Kidney (tissue), 22 donors: ENCODE measurements at places on chromosomes 7 and 10.

- H3K27ac ChIP-seq = no peak overlapping the region
- H3K4me1 ChIP-seq = no peaks in the 10 kb centered on the region
- no peaks in the 10 kb centered on the region for H3K36me3 ChIP-seq
- no peak for DNase-seq
- no peaks in the 10 kb centered on the region for H3K27me3 ChIP-seq
Observed at GRCh38 chr10:4240608-4241197, 455.7 kb upstream of the KLF6 start.

- no peaks in the 10 kb centered on the region for H3K36me3 ChIP-seq
- H3K27me3 ChIP-seq = no peaks in the 10 kb centered on the region
- no peak overlapping the region for H3K4me3 ChIP-seq
- no peak for DNase-seq
Observed at GRCh38 chr7:155593461-155594162, 47.3 kb upstream of the CNPY1 start.

- no peaks in the 10 kb centered on the region for H3K4me1 ChIP-seq
- DNase-seq = no peak
- H3K27me3 ChIP-seq = no peaks in the 10 kb centered on the region
- no peak overlapping the region for H3K4me3 ChIP-seq
- H3K36me3 ChIP-seq = no peaks in the 10 kb centered on the region
Observed at GRCh38 chr10:21049482-21049881, 152.4 kb upstream of the NEBL start.

GRCh38 chr10:42519761-42520460 is 118.5 kb downstream of the ZNF33B start:
- H3K36me3 ChIP-seq = peaks cover 40% of the 10 kb centered on the region
- H3K4me3 ChIP-seq = no peak overlapping the region
- H3K27me3 ChIP-seq = no peaks in the 10 kb centered on the region
- no peaks in the 10 kb centered on the region for H3K4me1 ChIP-seq
- DNase-seq = no peak

GRCh38 chr7:100034871-100035510 is 14.6 kb upstream of the ZSCAN21 start:
- H3K4me1 ChIP-seq = no peaks in the 10 kb centered on the region
- H3K27ac ChIP-seq = no peak overlapping the region
- peaks cover 33% of the 10 kb centered on the region for H3K36me3 ChIP-seq
- no peaks in the 10 kb centered on the region for H3K27me3 ChIP-seq
